Cortex of kidney (tissue), 1 donor: ENCODE measurements at places on chromosomes 16 and 17.

DNA sequence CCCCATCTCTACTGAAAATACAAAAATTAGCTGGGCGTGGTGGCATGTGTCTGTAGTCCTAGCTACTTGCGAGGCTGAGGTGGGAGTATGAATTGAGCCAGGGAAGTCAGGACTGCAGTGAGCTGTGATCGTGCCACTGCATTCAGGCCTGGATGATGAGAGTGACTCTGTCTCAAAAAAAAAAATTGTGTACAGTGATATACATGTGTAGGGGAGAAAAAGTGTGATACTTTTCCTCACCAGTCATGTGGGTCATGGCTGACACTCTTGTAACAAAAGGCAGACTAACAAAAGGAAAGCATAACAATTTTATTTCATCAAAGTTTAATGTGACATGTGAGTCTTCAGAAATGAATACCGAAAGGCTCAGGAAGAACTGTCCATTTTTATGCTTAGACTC is 2.0 kb upstream of the ABCC12 start:
- no peak for DNase-seq

DNA sequence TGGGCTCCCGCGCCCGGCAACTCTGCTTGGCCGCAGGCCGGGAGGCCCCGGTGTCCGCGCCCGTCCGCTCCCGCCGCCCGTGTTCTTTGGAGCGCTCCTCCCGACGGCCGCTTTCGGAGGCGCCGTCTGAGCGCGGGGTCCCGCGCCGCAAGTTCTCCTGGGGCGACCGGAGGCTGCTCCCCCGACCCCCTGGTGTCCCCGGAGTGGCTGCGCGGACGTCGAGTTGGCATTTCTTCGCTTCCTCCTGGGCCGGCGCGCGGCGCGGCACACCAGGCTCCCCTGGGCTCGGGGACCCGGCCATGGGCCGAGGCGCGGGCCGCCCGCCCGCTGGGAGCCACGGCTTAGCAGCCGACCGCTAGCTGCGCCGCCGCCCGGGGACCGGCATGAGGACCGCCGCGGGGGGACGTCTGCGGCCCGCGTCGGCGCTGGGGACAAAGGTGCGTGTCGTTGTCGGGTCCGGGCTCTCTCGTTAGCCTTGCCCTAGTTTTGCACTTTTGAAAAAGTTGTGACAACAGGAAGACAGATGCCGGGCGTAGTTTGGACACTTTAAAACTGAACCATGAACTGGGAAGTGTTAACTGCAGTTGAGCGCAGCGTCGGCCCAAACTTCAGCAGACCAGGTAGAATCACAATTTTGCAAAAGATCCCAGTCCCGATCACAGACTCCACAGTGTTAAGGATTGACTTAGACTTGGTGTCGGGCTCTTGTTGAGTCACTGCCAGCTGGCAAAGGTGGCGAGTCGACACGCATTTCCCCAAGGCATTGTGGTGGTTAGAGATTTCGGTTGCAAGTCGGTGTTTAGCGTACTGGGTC is 700 bp downstream of the UBN1 start:
- no peak for DNase-seq

DNA sequence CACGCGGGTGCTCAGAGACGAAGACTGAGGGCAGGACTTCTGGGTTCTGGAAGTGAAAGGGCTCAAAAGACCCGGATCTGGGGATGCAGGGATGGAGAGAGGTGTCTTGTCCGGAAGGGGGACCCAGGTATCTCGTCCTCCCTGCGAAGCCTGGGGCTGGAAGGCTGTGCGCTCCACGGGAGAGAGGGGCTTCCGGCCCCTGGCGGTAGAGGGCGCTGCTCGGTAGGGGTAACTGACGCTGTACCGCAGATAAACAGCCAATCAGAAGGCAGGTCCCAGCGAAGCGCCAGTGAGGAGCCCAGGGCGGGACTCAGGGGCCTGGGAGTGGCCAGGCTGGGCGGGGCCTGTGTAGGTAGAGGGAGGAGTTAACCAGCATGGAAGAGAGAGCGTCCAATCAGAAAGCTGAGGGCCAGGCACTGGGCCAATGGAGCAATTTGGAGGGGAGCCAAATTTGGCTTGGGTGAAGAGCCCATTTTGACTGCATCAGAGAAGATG is 804 bp downstream of the TGFB1I1 start:
- no peak for DNase-seq

DNA sequence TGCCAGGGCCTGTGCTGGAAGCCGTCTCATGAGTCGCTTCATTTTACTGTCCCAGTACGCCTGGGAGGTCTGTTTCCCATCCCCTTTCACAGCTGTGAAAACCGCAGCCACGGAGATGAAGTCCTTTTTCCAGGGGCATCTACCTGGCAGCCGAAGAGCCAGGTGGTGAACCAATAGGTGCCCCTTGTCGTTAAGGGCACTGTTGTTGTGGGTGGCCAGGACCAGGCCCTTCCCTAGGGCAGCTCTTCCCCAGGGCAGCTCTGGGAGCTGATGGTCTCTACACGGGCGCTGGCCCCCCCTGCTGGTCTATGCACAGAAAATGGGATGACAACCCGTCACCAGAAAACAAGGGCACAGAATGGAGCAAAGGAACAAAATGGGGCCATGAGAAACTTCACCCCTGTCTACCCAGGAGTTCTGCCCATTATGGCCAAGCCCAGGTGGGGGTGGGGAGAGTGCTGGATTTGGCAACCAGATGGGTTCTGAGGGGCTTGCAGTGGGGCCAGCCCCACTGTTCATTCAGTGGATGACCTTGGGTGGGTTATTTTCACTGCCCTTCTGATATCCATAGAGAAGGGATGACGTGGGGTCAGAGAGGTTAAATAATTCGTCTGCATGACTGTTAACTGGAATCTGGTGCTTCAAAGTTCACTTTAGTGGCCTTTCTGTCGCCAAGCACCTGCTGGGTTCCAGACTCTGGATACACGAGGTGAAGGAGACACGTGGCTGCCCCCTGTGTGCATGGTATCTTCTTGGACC is 11.5 kb downstream of the RMI2 start:
- DNase-seq = no peak

GRCh38 chr16:66878067-66878466 is 2.2 kb upstream of the PDP2 start:
- DNase-seq = no peak

DNA sequence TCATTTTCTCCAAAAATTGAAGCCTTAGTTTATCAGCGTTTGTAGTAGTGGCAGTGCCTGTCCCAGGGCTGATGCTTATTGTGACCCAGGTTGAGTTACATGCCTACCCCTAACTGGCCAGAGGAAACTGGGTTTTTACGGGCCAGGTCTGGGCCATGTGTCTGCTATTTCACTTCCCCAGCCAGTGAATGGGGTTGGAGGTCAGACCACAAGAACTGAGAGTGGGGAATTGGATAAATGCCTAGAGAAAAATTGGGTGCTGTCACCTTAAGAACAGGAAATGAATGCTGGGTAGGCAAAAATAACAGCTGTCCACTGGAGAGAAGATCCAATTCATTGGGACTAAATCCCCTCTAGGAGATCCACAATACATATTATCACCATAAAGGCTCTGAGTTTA is 5.2 kb downstream of the ADPRM start:
- DNase-seq = no peak

- DNase-seq = no peak
Measured at GRCh38 chr16:24589997-24590396, 50.6 kb downstream of the RBBP6 start.

DNA sequence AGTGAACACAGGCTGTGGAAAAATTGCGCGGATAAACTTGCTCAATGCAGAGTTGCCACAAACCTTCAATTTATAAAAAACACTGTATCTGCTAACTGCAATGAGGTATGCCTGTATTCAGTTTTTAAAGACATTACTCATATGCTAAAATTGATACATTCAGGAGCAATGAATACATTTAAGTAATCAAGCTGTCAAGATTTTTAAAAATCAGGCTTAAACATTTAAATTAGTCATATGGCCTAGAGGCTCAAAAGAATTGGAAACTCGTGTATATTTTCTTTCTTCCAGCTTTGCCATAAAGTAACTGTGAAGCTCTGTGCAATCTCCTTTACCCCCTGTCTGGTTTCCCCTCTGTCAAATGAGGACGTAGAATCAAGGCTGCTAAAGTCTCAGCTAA is 4.1 kb downstream of the SYNRG start:
- DNase-seq = no peak

GRCh38 chr16:68472581-68472980 is 24.3 kb upstream of the SMPD3 start:
- no peak for DNase-seq

DNA sequence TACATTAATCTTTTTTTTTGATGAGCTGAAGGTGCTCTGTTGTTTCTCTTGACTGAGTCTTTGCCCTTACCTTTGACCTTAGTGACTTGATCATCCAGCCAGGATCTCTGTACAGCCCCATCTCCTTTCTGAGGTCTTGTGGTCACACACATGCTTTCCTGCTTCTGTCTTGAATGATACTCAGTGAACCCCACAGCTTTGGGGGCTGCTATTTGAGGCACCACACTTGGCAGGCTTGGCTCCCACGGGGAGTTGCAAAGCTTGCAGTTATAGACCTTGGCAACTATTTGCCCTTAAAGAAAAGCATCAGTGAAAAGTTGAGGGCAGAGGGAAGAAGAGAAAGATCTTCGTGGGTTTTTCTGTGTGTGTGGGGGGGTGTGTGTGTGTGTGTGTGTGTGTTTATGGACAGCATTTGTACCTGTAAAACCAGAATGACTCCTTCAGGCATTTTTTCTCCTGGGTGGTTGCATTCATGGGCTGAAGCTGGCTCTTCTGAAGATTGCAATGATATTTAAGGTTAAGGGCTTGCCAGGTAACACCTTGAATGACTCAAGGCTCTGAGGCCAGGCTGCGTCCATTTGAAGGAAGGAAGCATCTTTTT is 101.6 kb downstream of the MSI2 start:
- DNase-seq = no peak

- no peak for DNase-seq
Measured at GRCh38 chr16:14495213-14496046, 134.6 kb downstream of the PARN start.

DNA sequence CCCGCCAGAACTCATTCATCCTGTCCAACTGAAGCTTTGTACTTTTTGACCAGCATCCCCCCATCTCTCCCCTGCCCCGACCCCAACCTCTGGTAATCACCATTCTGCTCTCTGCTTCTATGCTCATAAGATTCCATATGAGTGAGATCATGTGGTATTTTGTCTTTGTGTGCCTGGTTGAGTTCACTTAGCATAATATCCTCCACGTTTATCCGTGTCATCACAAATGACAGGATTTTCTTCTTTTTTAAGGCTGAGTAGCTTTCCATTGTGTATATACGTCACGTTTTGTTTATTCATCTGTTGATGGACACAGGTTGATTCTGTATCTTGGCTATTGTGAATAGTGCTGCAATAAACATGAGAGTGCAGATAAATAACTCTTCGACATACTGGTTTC is 278.9 kb downstream of the SNX29 start:
- DNase-seq = no peak

DNA sequence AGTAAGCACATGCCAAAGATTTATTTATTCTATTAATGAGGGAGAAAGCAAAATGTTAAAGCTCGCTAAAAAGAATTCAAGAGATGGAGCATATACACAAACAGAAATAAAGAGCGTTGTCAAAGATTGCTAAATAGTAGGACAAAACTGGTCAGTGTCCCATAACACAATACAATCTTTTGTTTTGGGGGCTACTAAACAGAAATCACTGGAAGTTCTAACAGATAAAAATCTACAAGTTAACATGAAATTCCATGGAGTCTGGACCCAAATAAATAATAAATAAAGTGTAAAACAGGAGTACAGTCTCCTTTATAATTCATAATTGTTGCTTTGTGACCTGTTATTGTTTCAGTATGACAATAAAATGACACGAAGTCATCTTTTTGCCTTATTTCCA is 115.2 kb upstream of the CNTNAP4 start:
- no peak for DNase-seq

DNA sequence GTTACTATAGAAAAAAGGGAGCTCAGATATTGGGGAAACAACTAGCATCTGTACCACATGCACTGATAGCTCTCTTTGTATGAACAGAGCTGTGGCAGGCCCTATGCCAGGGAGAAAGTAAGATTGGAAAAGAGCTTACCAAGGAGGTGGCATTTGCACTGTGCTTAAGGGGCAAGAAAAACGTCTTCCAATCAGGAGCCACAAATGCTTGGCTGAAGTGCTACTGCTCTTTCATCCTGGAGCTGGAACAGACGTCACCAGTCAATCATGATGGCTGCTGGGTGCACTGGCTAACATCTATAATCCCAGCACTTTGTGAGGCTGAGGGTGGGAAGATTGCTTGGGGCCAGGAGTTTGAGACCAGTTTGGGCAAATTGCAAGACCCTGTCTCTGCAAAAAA is 218.5 kb downstream of the SEC14L1 start:
- no peak for DNase-seq
